Hepatic stellate cell (primary cell): ENCODE measurements at places on chromosomes 12 and 14.

- DNase-seq = no peak
Measured at GRCh38 chr12:107359382-107359781, 266.0 kb upstream of the CRY1 start.

- peak; percentile 1 for DNase-seq
Measured at GRCh38 chr14:80587096-80587724, 354.3 kb downstream of the CEP128 start.

GRCh38 chr12:129961091-129961490, 57.3 kb upstream of the TMEM132D start:
- DNase-seq = no peak

GRCh38 chr12:5925646-5926045, 19.4 kb downstream of the ANO2 start:
- no peak for DNase-seq

- DNase-seq = no peak
Measured at GRCh38 chr12:32264961-32265360, 134.4 kb upstream of the FGD4 start.

GRCh38 chr12:31362759-31363415, 36.9 kb upstream of the SINHCAF start:
- no peak for DNase-seq

DNA sequence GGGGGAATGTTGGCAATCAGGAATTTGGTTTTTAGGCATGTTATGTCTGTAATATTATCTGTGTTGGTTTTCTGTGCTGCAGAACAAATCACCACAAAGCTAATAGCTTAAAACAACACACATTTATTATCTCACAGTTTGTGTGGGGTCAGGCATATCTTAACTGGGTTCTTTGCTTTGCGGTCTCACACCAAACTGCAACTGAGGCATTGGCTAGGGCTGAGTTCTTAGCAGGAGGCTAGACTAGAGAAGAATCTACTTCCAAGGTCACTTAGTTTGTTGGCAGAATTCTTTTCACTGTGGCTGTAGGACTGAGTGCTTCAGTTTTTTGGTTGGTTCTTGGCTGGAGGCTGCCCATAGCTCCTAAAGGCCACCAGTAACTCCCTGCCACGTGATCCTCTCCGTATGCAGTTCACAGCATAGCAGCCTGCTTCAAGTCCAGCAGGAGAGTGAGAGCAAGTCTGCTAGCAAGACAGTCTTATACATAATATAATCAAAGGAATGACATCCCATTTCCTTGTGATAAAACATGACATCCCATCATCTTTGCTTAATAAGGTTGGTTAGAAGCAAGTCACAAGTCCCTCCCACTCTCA, 21.6 kb downstream of the ATF1 start:
- no peak for DNase-seq

GRCh38 chr14:23704890-23705289, 68.7 kb downstream of the DHRS2 start:
- DNase-seq = no peak

GRCh38 chr12:104526751-104527150, 70.0 kb downstream of the CHST11 start:
- DNase-seq = no peak

GRCh38 chr12:123441523-123442164, 5.2 kb upstream of the RILPL2 start:
- DNase-seq = no peak

DNA sequence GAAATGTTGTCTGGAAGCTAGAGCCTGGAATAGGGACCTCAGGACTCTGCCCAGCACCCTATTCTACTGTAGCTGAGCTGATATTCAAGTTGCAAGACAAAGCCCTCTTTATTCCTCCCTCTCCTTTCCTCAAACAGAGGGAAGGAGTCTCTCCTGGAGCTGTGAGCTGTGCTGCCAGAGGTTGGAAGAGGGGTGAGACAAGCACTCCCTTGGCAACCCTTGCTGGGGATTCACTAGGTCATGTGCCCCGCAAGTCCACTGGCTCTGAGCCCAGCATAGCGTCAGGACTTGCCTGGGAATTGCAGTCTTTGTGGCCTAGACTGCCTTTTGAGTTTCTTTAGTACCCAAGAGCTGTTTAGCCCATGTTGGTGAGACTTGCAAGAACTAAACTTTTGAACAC, 11.4 kb upstream of the ASCL1 start:
- no peak for DNase-seq

DNA sequence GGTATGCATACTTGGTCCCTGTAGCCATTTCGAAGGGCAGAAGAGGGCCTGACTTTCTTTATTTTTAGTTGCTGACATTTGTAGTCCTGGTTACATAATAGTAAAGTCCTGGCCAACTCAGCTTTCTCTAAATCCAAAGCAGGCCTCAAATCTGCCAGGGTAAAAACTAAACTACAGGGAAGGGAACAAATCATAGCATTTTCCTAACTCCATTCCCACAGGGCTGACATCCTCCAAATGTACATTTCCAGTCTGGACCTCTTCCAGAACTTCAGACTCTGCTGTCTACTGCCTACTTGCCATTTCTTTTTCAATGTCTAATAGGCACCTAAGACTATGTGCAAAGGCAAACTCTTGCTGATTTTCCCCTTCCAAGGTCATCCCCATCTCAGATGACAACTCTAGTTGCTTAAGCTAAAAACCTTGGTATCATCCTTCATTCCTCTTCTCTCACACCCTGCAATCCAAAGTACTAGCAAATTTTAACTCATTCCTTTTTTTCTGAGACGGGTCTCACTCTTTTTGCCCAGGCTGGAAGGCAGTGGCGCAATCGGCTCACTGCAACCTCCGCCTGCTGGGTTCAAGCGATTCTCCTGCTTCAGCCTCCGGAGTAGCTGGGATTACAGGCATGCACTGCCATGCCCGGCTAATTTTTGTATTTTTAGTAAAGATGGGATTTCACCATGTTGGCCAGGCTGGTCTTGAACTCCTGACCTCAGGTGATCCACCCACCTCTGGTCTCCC, 2.0 kb downstream of the DDIT3 start:
- DNase-seq = no peak

GRCh38 chr12:128426511-128426910, 159.5 kb downstream of the TMEM132C start:
- no peak for DNase-seq

DNA sequence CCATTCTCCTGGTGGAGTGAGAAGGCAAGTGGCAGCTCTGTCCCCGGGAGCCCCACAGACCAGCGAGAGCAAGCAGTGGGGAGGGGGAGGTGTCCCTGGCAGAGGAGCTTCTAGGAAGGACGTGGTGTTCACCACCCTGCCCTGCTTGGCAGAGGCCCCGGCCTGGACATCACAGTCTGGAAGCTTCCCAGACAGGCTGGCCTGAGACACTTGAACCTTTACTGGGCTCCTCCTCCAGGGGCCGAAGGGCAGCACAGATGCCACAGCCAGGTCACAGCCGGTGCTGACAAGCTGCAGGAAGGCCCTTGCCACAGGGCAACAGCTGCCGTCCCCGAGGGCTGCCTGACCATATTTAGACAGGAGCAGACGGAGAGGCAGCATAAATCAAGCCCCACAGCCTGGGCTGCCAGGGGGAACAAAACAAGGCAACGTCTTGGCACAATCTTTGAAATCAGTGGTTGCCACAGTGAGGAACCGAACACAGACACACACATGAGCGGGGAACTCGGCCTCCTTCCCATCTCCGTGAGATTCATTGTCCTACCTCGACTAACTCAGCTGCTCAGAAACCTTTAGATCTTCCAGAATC, 28.5 kb downstream of the PRIMA1 start:
- no peak for DNase-seq

GRCh38 chr12:17652436-17652835, 437.6 kb downstream of the RERGL start:
- no peak for DNase-seq

DNA sequence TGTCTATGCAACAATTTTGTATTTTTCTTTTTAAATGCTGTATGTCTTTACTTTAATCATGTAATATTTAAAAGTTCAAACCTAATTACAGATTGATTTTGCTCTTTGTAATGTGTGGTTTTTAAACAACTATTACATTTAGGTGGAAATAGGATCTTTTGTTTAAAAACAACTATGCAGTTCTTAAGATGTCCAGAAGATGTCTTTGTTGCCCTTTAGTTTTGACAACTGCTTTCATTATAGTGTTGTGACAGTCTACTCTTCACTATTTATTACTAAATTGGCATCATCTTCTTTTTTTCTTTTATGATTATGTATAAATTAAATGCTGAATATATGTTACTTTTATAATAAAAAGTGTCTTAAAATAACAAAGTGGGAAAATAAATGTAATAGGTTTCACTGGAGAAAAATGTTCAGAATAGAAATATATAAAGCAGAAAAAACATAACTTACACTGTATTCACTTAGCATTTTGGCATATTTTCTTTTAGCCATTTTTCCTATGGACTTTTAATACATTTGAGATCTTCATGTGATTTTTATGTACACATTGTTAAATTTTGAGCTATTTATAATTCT, 27.1 kb upstream of the PCNX4 start:
- peak; percentile 4 for DNase-seq

DNA sequence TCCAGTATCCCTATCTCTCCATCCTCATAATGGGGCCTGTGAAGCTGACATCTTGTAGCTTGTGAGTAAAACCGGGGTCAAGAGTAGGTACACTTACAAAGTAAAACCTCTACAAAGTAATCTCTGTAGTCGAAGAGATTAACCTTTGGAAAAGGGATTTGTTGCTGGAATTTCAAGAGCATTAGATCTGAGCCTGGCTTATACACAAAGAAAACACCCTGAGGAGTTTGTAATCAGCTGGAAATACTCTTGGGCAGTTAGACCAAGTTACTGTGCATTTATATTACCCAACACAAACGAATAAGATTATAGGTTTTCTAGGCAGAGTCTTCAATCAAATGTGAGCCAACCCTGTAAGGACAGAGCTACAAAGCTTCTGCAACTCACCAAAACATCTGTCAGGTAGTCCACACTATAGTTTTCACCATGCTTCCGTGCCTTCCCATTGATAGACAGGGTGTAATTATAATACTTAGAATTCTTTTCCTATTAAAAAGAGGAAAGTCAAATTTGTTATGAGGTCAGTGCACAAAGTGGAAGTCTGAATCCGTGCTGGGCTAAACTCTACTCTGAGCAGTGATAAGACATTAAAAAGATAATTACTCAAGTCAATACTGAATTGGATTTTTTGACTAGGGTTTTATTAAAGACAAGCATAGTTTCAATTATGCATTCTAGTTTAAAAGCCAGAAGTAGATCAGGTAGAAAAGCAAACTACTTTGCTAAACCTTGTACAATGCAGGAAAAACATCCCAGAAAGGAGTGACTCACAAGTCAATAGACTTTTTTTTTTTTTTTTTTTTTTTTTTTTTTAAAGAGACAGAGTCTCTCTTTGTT, 14.6 kb downstream of the GNS start:
- DNase-seq = peak; percentile 45

GRCh38 chr14:98189062-98189461, 1082.9 kb downstream of the BCL11B start:
- DNase-seq = no peak

- no peak for DNase-seq
Measured at GRCh38 chr12:53186745-53187144, 6.0 kb upstream of the CSAD start.

DNA sequence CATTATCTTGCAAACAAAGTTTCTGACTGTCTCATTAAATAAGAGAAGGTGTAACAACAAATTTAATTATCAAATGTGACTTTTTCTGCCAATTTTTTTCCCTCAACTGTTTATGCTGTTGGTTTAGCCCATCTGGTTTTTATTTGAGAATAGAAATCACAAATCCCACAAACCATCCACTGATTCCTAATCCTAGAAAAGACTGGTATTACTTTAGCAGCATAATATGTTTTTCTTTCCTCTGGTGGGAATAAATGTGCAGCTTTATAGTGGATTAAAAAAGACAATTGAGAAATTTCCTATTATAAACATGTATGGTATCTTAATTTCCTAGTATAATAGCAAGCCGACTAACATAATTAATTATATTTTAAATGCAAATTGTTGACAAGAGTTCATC, 257.9 kb upstream of the FOXN3 start:
- DNase-seq = no peak

- no peak for DNase-seq
Measured at GRCh38 chr14:77947372-77947771, 147.5 kb downstream of the ADCK1 start.

DNA sequence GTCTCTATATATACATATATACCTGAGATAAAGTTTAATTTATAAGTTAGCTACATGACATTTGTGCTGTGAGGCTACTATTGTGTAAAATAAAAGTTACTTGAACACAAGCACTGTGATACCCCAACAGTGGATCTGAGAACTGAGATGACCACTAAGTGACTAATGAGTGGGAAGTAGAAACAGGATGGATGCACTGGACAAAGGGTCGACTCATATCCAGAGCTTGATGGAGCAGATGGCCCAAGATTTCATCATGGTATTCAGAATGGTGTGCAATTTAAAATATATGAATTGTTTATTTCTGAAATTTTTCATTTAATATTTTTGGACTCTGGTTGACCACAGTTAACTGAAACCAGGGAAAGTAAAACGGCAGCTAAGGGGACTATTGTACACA, 908.6 kb upstream of the MDGA2 start:
- no peak for DNase-seq

GRCh38 chr12:26841085-26841484, 8.1 kb upstream of the ITPR2 start:
- no peak for DNase-seq

DNA sequence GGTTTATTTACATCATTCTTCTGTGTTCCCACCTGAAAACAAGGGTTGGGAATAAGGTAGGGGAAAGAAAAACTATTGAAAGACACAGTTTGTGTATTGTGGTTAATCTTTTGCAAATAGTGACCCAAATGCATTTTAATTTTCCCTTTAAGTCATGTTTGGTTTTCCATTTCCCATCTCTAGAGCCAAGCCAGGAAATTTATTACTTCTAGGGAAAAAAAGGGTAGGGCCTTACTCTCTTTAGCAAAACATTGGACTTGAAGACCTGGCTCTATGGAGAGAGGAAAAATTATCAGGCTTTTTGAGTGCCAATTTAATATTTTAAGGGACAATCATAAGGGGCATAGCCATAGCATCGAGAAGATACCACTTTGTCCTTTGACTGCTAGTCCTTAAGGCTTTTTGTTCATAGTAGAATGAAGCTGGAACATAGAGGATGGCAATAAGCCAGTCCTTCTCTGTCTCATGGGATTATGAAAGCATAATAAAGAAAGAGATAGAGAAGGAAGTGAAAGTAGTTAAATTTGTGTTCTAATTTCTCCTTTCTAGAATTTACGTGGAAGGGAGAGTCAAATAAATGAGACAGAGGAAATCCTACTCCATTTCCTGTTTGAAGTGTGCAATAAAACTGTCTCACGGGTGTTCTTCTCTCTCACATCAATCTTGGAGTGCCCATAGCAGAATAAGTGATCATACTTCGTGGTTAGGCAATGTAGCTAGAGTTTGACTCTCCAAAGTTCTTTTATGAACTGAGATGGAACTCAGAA, 50.9 kb upstream of the PPFIA2 start:
- DNase-seq = no peak
